A549 treated with CORT108297 at 1 μM for 4 hours (cell line): ENCODE measurements at places on chromosomes 7 and 10. TPM values are rescaled to one million over a fixed set of nuclear protein-coding genes. Genes with fewer than 3 reads are reported as not detected.

SPDYE1 gene
- not detected in 5 replicates for total RNA-seq

ENTPD1 gene
- 0.02 to 0.05 TPM in 2 of 5 replicates, not detected in the others for total RNA-seq

KLF14 gene
- total RNA-seq, result 0.03 to 0.07 TPM (median 0.05 TPM) in 3 of 5 replicates, not detected in the others

MYO1G gene
- 0.08 to 0.14 TPM (median 0.12 TPM) in 5 replicates for total RNA-seq

TMEM140 gene
- 0.98 to 1.8 TPM (median 1.1 TPM) in 5 replicates for total RNA-seq
